HT-29 (cell line): ENCODE measurements at places on chromosomes 7 and 10. TPM values are rescaled to one million over a fixed set of nuclear protein-coding genes. Genes with fewer than 3 reads are reported as not detected.

DNA sequence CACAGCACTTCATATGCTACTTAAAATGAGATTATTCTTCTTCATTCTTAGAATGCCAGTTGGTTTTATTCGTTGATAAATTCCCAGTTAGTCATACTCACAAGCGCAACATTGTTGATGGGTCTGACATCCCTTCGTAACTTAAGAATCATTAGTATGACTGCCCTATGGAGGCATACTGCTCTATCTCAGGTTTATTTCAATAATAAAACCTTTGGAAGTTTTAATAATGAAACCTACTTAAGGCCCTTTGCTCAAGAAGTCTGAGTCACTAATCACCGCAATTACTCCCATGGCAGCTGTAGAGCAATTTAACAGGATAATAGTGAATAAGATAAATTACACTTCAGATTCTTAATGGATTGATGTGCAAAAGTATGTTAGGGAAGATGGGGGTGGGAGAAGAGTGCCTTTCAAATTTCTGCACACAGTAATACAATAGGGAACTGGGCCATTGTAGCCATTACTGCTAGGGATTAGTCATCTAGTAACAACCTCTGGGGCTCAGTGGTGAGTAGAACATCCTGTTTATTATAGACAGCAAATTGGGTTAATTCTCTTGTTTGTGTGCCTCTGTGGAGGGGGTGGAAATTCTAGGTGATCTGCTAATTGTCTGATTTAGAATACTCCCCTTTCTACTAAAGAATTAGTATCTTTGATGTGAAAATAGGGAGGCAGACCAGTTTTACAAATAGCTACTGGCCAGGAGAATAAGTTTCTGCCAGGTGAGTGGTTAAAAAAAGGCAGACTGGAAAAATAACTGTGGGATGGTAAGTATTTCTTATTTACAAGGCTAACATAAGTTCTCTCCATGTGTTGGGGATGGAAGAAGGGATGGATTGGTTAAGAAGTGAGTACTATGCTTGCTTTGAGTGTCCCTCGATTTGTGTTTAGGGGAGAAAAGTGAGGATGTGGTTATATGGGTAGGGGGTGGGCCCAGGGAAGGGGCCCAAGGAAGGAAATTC lies 74.5 kb upstream of the VKORC1L1 start:
- DNase-seq = no peak

- DNase-seq = peak; percentile 50
Measured at GRCh38 chr7:14125998-14126397, 136.5 kb upstream of the ETV1 start.

- DNase-seq = no peak
Measured at GRCh38 chr10:103828587-103829197, 26.7 kb downstream of the SH3PXD2A start.

GRCh38 chr7:16668978-16669377 lies 23.0 kb downstream of the BZW2 start:
- no peak for DNase-seq

DNA sequence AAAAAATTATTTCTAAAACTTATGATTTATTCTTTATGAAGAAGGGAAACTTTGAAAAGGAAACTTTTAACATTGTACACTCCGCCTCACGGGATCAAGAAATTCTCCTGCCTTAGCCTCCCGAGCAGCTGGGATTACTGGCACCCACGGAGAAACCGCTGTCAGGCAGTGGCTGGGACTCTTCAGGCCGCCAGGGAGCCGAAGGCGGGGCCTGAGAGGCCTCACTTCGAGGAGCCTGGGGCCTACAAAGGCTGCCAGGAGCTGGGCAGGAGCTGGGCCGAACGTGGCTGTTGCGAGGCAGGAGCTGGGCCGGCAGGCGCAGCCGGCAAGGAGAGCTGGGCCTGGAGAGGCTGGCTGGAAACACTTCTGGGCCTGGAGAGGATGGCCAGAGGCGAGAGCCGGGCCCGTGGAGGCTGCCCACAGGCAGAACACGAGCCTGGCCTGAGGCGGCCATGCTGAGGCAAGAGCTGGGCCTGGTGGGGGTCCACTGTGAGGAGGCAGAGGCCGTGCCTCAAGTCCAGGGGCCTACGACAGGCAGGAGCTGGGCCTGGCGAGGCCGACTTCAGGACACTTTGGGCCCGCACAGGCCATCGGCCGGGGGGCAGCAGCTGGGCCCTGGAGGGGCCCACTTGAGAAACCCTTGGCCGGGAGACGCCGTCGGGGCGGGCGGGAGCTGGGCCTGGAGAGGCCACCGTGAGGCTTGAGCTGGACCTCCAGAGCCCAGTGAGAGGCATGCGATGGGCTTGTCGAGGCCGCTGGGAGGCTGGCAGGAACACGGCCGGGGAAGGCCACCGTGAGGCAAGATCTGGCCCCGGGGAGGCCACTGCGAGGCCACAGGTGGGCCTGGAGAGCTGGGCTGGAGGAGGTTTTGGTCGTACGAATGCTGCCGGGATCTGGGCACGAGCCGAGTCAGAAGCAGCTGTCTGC lies 23.7 kb downstream of the MDH2 start:
- DNase-seq = no peak

WEE2 gene
- 0.03 TPM in 1 of 2 replicates, not detected in the other for total RNA-seq

UBE2H gene
- total RNA-seq = 96.5 and 96.8 TPM in 2 replicates

PTPRN2 gene
- total RNA-seq = 0.52 and 1.7 TPM in 2 replicates
